ENCODE measurements at places on chromosomes 5 and 9.

DNA sequence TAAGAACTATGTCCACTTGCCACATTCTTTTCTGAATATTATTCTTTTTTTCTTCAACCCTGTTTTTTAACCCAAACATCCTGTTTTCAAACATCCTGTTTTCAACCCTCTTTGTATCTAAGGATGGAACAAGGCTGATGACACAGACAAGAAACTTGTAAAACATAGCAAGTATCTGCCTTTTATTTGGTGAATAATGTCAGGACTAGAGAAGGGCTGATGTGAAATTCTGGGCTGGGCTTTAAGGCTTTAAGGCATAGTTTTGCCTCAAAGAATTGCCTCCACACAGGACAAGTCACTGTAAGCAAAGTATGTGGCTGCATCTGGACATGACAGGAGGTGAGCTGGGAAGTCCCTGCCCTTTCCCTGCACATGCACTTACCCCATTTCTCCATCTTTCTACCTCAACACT is 42.5 kb upstream of the RIC1 start:
- no peak for DNase-seq

GRCh38 chr5:1011226-1011631 is 2.6 kb downstream of the NKD2 start:
- peak; percentile 13 for DNase-seq

DNA sequence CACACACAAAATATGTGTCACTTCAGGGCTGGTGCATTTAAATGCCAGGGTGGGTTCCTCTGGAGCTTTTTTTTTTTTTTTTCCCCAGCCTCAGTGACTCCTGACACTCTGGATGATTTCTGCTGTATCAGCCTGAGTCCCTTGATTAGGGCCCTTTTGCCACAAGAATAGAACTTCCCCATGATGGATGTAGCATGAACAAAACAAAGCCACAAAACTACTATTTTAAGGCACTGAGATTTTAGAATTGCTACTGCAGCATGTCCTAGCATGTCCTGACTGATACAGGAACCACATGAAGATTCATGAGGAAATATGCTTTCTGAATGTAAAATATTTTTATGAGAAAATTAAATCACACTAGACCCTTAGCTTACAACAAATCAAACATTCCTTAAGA is 13.9 kb upstream of the ADGRD2 start:
- DNase-seq, result no peak

- DNase-seq, result no peak
Measured at GRCh38 chr5:170219615-170220014, 13.2 kb upstream of the C5orf58 start.

GRCh38 chr5:179821298-179822058 is 773 bp downstream of the SQSTM1 start:
- peak; percentile 68 for DNase-seq

DNA sequence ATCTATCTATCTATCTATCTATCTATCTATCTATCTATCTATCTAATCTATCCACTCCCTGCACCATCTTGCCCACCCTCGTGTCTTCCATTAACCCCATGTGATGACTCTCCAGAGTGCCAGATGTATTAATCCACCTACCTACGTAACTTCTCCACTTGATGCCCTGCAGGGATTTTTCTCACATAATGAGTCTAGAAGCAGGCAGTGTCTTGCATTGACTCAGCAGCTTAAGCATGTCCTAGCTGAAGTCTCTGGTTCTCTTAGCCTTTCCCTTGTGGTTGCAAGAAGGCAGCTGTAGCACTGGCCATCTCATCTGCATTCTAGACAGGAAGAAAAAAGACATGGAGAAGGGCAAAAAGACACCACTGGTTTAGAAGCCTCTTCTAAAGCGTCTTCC is 96.7 kb upstream of the ALDH1B1 start:
- DNase-seq, result no peak

- no peak for DNase-seq
Measured at GRCh38 chr5:95940758-95941682, 20.6 kb downstream of the ELL2 start.
